ENCODE measurements at places on chromosomes 11 and 22.

GRCh38 chr11:118984825-118985224, 13.1 kb upstream of the CENATAC start:
- DNase-seq, result no peak

- DNase-seq, result no peak
Observed at GRCh38 chr22:32852395-32853251, 51.1 kb downstream of the TIMP3 start.

GRCh38 chr22:50218153-50218995, 17.6 kb downstream of the SELENOO start:
- no peak for DNase-seq

- DNase-seq, result no peak
Observed at GRCh38 chr11:64832467-64833197, 11.8 kb downstream of the CDC42BPG start.

DNA sequence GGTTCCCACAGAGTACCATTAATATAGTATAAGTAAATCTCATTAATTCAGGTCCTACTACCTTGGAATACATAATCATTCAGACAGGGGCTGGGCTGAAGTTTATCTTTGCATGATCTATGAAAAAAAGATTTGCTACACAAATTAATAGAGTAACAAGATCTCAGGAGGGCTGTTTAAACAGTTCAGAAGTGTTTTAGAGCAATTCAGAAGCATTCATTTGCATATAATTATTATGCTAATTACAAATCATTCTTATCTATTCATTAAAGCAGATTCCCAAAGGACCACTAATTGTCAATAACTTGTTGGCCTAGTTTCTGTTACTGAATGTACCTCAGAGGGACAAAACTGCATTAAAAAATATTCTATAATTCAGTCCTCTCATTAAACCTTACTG, 40.5 kb downstream of the PITPNB start:
- no peak for DNase-seq

- no peak for DNase-seq
Observed at GRCh38 chr22:44366372-44367300, 53.9 kb upstream of the SHISAL1 start.
